ENCODE measurements at places on chromosomes 11 and 22.
A peak's percentile ranks its signal among the peaks of the same experiment; 100 is the strongest.

DNA sequence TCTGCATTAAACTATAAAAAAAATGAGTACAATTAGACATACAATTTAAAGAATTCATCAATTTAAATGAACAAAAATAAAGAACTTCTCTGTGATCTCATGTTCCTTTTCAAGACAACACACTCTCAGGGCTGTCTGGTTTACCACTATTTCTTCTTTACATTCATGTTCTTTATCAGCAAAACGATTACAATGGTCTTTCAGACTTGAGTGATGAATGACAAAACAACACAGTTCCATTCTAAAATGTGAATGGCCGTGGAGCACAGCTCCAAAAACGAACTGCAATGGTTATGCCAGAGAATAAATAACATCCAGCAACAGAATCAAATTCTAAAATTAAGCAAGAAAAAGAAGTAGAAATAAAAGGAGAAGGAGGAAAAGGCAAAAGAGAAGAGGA, 113.1 kb downstream of the CADM1 start:
- peak; percentile 13 for DNase-seq

- DNase-seq, result peak; percentile 72
Observed at GRCh38 chr11:60700689-60701468, 1.5 kb downstream of the MS4A8 start.

DNA sequence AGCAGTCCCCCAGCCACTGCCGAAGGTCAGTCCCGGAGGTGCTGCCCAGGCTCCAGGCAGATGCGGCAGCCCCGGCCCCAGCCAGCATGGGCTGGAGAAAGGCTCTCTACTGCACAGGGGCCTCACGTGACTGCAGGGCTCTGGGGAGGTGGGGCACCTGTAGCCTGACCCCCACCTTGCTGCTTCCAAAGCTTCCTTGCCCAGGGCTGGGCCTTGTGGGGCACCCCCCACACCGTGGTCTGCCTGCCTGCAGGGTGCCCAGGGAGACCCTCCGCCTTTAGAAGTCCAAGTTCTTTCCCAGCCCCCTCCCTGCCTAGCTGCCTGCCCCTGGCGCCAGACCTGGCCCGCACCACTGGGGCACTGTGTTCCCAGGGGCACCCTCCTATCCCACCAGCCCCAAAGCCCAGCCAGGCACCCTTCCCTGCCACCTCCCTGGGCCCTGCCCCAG, 28.4 kb upstream of the TXNRD2 start:
- no peak for DNase-seq

DNA sequence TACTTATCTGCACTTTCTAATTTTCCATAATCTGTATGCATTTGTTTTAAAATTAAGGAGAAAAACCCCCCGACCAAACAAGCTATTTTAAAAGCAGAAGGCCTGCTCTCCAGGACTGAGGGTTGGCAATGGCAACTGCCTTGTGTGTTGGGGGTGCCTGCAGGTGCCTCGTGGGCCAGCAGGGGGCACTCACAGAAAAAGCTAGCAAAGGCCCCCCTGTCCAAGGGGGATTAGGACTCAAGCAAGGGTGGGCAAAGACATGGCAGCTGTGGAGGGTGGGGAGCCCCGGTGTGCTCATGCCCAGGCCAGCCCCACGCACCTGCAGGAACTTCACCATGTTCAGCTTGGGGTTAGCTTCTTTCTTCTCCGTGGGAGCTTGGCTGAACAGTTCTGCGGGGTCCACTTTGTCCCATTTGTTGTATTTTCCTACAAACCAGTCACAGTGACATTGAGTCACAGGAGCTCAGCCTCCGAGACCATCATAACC, 10.3 kb downstream of the TOP3B start:
- DNase-seq, result peak; percentile 66

- no peak for DNase-seq
Observed at GRCh38 chr22:38299770-38300102, 17.5 kb downstream of the CSNK1E start.

DNA sequence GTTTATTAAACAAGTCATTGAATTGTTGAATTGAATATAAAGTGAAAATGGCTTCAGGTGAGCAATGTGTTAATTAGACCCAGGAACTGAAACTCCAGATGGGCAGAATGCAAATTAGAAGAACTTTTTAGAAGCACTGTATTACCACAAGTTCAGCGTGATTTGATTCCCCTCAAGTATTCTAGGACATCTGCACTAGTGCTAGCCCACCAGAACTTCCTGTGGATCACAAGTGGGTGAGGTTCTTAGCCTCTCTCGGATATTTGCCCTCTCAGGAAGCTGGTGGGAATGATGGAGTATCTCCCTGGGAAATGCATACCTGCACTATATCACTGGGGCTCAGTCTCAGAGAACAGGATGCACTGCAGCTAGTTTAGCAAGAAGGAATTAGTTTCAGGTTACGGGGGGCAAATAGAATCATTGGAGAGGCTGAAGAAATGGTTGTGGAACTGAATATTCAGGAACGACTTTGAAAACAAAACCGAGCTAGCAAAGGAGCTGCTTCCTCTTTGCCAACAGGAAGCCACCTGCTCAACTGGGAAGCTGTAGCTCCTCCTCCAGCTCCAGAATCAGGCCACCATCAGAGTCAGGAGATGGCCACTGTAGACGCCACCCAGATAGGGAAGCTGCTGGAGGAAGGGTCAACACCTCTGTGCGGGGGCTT, 74.3 kb downstream of the DHCR7 start:
- DNase-seq, result no peak

- DNase-seq, result no peak
Observed at GRCh38 chr11:116849060-116849459, 11.6 kb upstream of the APOA1 start.

GRCh38 chr11:13327421-13327820, 49.8 kb downstream of the BMAL1 start:
- no peak for DNase-seq

DNA sequence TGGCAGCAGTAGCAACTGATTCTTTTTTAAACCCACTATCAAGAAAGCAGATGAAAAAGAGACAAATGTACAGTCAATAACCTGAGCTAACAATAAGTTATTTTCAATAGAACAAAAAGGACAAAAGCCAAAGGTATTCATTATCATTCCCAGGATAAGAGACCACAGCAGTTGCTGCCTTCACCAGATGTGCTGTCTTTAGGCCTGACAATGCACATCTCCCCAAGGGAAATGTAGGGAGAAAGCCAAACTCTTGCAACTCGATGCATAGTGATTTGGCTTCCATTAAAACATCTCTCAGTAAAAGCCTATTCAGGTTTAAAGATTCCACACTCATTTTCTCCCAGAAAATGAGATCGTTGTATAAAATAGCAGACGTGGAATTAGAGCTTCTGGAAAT, 210.7 kb downstream of the METTL15 start:
- DNase-seq, result peak; percentile 9

DNA sequence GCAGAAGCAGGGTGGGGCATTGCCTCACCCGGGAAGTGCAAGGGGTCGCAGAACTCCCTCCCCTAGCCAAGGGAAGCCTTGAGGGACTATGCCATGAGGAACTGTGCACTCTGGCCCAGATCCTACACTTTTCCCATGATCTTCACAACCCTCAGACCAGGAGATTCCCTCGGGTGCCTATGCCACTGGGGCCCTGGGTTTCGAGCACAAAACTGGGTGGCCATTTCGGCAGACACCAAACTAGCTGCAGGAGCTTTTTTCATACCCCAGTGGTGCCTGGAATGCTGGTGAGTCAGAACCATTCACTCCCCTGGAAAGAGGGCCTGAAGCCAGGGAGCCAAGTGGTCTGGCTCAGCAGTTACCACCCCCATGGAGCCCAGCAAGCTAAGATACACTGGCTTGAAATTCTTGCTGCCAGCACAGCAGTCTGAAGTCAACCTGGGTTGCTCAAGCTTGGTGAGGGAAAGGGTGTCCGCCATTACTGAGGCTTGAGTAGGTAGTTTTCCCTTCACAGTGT, 573.7 kb upstream of the ANO3 start:
- no peak for DNase-seq

DNA sequence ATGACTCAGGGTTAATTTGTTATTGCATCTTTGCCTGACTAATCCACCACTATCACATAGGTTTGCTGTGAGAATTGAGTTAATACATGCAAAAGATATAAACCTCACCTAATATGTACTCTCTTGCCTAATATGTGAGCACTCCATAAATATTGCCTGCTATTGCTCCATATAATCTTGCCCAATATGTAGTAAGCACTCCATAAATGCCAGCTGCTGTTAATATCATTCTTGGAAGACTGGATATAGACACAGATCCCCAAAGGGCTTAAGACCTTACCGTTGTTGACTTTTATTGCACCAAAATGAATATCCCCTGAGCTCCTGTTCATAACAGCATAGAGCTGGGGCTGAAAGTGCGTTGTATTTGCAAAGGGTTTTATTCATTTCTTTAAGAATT, 27.0 kb upstream of the LRRC55 start:
- DNase-seq, result no peak

DNA sequence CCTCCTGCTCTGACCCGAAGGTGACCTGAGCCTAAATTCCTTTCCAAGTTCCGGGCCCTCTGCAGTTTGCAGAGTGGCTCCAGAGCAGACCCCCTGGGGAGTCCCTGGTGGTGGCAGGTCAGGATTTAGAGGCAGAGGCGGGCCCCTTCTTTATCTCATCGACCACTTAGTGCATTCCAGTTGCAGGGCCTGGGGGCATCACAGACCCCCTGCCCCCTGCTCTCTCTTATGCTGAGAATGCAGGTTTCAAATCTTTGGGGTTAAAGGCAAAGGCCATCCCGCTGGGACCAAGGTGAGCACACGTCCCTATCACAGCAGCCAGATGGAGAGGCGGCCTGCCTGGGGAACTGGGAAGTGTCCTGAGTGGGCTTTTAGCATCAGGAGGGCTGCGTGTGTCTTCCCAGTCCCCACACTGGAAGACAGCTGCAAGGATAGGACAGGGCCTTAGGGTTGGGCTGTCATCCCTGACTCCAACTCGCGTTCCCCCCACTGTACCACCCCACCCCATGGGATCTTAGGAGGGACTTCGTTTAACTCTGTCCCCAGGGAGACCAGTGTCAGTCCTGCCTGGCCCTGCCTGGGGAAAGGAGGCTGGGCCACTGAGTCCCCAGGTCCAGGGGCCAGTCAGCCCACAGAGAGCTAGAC, 11.3 kb downstream of the DERL3 start:
- DNase-seq, result peak; percentile 1

GRCh38 chr22:46172522-46173110, 22.3 kb downstream of the PPARA start:
- no peak for DNase-seq

DNA sequence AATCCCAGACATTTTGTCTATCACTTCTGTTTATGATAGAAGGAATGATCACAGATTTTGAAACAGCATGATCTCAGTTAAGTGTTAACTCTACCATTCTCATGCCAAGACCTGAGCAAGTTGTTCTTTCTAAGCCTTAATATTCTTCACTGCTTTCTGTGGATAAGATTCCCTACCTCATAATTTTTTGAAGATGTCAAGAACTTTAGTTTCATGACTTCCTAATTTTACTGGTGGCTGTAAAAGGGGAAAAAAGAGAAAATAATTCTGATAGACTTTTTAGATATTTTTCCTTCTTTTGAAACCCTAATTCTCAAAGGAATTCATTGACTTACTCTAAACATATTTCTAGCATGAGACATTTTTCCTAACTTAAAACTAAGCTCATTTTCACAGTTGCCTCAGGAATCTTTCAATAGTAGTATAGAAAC, 520.0 kb upstream of the LUZP2 start:
- DNase-seq, result no peak

Measured in neural progenitor cell (in vitro differentiated cells).